ENCODE measurements at places on chromosomes 5 and 9.
A peak's percentile ranks its signal among the peaks of the same experiment; 100 is the strongest.

DNA sequence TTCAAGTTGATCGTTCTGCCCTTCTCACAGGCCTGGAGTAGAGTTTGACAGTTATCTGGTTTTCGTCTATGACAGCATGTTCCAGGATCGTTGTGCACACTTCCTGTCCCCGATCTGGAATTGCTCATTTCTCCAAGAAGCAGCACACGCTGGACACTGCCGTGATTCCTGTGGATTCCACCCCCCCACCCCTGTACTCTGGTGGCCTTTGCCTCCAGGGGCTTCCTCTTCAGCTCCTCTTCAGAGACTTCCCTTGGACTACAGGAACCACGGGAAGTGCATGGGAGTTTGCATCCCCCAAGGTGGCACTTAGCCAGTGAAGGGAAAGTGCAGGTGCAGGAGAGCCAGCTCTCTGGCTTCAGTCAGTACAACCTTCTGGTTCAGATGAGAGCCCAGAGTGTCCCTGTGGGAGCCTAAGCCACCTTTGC lies 160.7 kb downstream of the CACNA1B start:
- no peak for DNase-seq

GRCh38 chr9:95366731-95367325 lies 49.3 kb upstream of the FANCC start:
- no peak for DNase-seq

- DNase-seq = no peak
These were observed 636 bp upstream of the PWWP2A start for GRCh38 chr5:160119905-160120266.

DNA sequence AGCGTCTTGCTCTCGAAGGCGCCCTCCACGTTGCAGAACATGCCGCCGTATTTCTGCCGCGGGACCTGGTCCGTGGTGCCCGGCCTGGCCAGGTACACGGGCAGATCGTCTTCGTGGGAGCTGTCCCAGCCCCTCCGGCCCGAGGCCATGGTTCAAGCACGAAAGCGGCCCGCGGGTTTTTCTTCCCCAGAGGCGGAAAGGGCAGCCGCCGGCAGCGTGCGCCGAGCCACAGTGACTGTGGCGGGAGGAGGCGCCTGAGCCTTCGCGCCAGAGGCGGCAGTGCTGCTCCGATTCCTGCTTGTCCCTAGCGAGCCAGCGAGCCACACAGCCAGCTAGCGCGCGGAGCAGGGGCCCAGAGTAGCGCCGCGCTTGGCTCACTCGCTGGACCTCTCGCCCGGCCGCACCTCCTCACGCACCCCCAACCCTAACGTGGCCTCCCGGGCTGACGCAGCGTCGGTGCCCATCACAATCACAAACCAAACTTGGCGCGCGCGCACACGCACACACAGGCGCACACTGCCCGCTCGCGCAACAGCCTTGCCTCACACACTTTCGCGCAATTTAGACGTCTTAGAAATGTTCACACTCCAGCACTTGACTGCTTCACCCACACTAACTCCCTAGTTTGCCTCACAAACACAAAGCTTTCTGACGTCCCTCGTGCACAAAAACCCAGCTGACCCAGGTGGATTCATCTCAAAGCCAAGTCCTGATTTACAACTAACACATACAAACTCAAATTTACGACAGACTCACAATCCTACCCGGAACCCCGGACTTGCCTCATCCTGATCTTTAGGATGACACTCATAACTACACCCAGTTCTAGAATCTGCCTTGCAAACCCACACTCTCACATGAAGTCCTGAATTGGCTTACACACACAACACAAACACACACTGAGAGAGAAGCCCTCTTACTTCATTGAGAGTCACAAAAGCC lies at the start of gene DPYSL3:
TSS of gene DPYSL3 (minus strand) at position 359 of the 942 bp plus-strand sequence. CDS start at position 149, 210 bp downstream.
- DNase-seq = no peak

DNA sequence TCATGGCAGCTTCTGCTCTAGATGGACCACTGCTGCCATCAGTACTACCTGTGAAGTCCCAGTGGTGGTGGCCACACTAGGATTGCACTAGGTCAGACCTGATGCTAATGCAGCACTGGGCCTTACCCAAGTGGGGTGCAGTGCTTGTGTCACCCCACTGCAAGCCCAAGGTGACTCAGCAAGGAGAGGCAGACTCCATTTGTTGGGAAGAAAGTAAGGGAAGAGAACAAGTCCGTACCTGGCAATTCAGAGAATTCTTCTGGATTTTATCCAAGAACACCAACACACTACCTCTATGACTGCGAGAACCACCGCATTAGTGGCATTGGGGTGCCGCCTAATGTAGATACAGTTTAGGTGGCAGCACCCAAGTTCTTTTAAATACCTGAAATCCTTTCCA lies 34.0 kb upstream of the TYRP1 start:
- no peak for DNase-seq

- DNase-seq = no peak
These were observed 79.2 kb downstream of the PLK2 start for GRCh38 chr5:58380655-58381054.

- no peak for DNase-seq
These were observed 201.1 kb downstream of the EPB41L4A start for GRCh38 chr5:112217843-112218579.

DNA sequence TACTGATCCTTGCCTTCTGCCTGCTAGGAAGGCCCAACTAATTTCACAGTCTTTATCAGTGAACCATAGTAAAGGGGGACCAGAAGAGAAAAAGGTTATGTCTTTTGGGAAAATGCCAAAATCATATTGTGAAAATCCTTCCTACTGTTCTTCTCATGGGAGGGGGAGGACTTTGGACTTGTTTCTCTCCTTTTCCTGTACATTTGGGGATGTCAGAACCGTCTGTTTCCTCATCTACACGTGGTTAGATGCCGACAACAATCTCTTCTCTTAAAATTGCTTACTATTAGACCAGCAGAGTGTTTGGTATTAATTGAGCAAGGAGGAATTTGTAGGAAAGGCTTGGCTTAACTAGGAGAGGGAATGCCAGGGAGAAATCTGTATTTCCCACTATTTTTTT lies 77.2 kb downstream of the TMC1 start:
- DNase-seq = no peak

DNA sequence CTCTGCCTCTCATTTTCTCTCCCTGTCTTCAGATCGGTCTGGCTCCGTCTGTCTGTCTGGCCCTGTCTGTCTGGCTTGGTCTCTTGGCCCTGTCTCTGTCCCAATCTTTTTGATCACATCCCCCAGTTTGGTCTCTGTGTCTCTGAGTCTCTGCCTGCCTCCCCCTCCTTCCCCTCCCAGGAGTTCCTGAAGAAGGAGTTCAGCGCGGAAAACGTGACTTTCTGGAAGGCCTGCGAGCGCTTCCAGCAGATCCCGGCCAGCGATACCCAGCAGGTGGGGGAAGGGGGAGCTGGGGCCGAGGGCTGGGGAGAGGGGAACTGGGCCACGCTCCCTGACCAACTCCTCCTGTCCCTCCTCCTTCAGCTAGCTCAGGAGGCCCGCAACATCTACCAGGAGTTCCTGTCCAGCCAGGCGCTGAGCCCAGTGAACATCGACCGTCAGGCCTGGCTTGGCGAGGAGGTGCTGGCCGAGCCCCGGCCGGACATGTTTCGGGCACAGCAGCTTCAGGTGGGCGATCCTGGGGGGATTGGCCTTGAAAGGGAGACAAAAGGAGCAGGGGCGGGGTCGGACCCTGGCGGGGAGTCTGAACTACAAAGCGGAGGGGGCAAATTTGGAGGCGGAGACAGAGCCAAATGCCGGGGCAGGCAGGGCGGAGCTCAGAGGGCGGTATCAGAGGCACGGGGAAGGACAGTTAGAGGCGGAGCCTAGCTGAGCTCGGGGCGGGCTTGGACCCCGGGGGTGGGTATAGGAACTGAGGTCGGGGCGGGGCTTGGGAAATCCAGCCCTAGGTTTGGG lies 9.0 kb downstream of the RGS14 start:
- no peak for DNase-seq

DNA sequence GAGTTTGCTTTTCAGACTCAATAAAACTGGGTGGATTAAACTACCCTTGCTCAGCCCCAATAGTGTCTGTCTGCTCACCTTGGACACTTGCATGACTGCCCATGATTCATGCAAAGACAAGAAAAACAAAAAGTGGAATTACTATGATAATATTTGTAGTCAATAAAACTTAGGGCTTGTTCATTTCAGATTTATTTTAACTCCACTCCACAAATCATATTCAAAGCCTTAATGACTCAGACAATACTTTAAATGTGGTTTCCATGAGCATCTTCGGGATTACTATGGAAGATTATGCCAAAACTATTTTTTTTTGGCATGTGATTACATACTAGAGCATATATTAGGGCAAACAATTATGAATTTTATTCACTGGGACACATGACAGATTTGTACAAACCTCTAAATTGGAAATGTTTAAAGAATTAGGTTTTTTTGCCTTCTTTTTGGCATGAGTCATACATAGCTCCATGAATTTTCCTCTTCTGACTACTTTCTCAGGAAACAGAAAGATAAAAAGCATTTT lies 468.9 kb downstream of the ACTL7B start:
- no peak for DNase-seq

DNA sequence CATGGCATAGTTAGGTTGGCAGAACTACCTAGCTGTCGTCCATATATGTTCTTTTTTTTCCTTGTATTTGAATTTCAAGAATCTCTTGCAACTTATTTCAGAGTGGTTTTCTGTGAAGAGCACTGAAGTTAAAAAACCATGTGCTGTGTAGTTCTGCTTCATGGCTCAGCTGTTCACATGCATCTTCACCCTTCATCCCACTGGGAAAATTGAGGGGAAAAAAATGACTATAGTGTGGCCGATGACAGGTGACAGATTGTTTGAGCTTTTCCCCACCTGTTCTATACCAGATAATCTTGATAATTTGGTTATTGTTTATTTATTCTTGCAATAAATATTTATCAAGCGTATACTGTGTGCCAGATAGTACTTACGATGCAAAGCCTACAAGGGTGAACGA lies 77.8 kb downstream of the AOPEP start:
- DNase-seq = no peak

GRCh38 chr9:137006116-137007003 lies 10.0 kb upstream of the CLIC3 start:
- no peak for DNase-seq

DNA sequence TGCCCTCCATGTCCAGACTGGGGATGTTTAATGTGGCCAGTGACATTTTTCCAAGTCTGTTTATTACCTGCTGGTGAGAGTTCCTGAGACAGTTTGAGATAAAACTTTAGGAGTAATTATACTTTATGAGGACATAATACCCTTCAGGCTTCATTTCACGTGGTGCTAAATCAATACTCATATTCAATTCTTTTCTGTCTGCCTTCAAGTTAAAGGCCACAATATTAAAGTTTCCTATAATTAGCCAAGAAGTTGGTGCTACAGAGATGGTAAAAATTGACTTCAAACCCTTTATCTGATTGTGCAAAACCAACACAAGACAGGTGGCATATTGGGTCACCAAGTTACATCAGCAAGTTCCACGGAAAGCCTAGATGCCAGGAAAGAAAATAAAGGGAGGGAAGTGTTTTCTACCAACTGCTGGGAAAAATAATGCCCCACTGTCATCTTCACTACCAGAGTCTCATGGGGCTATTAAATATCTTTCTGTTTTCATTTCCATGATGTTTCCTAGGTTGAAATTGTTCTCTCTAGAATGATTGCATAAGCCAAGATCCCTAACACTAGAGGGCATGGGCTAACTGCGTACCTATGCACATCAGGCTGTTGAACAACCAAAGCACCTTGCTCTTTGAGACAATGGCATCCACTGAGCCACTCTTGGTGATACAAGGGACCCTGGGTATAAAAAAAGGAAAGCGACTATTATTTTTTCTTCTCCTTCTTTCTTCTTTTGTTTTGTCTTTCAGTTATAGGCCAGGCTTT lies 68.7 kb downstream of the INSYN2B start:
- DNase-seq = no peak

DNA sequence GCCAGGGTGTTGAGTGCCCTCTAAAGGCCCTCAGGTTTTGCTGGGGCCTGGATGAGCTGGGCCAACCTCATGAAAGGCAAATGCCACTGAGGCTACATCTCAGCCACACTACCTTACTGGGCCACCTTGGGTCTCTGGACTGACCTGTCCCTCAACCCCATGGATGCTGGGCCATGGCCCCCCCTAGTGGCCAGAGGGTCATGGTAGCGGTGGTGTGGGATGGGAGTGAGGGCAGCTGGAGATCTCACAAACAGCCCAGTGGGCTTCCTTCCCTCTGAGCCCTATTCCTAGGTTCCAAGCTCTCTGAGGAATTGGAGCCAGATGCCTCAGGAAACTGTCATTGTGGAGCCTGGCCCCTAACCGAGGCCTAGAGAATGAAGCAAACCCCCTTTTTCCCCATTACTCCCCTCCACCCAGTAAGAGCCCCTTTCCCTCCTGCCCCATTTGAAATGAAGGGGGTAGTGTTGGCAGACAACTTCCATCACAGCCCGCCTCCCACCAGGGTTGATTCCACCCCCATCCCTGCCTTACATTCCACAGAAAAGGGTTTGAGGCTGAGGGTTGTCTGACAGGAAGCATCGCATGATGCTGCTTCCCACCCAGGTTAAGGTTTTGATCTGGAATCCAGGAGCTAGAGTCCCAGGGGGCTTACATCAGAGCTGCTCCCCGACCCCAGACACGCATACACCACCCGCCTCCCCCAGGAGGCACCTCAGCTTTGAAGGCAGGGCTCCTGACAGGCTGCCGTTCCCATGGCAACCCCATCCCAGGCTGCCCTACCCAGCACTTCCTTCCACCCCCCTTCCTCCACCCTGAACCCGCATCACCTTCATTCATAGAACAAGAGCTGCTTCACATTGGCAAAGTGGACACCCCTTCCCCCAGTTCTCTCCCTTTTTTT lies 63.9 kb downstream of the PCDH1 start:
- peak; percentile 1 for DNase-seq

DNA sequence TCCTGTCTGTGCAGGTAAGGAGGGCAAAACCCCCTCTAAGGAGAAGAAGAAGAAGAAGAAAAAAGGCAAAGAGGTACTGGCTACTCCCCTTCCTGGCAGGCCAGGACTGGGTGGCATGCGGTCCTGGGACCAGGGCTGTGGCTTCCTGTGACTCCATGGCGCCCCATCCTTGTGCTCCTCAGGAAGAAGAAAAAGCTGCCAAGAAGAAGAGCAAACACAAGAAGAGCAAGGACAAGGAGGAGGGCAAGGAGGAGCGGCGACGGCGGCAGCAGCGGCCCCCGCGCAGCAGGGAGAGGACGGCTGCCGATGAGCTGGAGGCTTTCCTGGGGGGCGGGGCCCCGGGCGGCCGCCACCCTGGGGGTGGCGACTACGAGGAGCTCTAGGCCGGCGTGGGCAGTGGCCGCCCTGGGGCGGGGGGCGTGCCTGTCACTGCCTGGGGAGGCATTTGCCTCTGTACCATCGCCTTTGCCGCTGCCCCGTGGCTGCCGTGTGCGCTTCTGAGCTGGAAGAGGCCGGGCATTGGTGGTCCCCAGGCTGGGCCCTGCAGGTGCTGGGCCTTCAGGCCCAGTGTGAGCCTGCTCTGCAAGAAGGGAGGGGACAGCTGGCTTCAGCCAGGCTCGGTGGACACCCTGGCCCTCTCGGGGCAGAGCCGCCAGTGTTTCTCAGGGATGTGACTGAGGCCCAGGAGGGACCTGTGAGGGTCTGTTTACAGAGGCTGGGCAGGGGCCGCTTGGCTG lies 2.0 kb upstream of the AJM1 start:
- no peak for DNase-seq

- peak; percentile 37 for DNase-seq
These were observed 4.1 kb upstream of the NDFIP1 start for GRCh38 chr5:142104491-142104890.

GRCh38 chr9:98971168-98971914 lies 27.6 kb downstream of the COL15A1 start:
- no peak for DNase-seq

GRCh38 chr5:170405817-170406216 lies 16.6 kb upstream of the KCNMB1 start:
- no peak for DNase-seq

Measured in T follicular helper cell (primary cell).